ENCODE measurements at places on chromosomes 13 and 19.

GRCh38 chr13:34065928-34066327 lies 248.0 kb downstream of the RFC3 start:
- DNase-seq: no peak

DNA sequence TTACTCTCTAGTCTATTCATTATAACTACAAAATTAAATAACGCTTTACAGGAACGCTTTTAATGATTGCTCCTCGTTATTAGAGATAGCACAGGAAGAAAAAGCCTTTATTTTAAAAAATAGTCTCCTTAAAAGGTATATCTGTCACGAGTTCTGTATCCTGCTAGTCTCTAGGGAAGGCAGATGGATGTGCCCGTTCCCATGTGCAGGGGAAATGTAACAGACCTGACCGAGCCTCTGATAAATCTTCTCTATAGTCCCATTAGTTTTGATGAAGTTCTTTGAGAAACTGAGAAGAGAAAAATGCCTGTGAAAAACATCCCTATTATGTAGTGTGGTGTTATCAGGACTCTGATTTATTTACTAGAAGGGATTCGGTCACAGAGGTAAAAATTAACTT lies 226.4 kb downstream of the PCDH9 start:
- no peak for DNase-seq

DNA sequence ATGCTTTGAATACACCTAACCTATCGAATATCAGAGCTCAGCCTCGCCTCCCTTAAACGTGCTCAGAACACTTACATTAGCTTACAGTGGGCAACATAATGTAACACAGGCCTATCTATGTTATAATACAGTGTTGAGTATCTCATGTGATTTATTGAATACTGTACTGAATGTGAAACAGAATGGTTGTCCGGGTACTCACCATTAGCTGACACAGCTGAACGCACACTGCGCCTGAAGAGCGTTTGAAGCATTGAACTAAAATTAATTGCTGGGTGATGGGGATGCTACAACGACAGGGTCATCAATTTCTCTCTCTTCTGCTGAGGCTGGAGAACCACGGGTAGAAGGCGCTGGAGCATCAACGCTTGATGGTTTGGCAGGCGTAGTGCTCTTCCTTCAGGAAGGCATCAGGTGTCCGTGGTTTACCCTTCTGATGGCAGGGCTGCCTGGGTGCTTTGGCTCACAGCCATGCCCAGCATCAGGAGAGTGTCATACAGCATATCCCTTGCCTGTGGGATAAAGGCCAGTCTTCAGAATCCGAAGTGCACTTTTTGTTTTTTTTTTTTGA lies 46.9 kb upstream of the UBE2L5 start:
- DNase-seq: no peak

DNA sequence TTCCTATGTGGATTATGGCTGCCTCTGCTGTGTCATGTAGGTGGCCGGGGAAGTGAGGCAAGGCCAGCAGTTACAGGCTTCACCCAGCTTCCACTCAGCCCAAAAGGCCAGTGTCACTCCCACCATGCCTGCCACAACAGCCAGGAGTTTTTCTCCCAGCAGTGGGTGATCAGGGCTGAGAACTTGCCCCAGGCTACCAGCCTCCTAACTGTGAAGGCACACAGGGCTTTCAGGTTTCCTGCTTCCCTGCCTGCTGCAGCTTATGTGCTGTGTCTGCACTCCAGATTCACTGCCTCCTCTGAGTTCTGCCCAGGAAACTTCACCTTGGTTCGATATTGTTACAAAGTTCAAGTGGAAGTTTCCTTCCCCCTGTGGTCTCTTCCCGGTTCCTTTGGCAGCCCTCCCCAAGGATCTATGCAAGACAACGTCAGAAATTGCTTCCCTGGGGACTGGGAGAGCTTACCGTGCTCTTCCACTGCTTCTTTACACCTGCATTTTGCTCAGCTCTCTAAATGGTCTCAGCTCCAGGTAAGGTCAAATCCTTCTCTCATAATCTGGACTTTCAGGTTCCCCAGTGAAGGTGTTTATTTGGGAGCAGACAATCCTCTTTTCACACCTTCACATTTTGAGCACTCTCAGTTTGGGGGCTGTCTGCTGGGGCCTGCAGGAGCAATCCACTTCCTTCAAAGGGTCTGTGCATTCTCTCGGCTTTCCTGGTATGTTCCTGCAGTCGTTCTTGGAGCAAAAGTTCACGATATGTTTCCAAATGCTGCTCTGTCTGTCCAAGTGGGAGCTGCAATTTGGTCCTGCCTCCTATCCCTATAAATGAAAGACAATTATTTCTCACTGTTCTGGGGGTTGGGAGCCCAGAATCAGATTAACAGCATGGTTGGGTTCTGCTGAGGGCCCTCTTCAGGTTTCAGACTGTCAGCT lies 1730.1 kb upstream of the PRR20A start:
- no peak for DNase-seq

GRCh38 chr13:77331421-77331820 lies 4.5 kb upstream of the MYCBP2 start:
- DNase-seq: no peak

DNA sequence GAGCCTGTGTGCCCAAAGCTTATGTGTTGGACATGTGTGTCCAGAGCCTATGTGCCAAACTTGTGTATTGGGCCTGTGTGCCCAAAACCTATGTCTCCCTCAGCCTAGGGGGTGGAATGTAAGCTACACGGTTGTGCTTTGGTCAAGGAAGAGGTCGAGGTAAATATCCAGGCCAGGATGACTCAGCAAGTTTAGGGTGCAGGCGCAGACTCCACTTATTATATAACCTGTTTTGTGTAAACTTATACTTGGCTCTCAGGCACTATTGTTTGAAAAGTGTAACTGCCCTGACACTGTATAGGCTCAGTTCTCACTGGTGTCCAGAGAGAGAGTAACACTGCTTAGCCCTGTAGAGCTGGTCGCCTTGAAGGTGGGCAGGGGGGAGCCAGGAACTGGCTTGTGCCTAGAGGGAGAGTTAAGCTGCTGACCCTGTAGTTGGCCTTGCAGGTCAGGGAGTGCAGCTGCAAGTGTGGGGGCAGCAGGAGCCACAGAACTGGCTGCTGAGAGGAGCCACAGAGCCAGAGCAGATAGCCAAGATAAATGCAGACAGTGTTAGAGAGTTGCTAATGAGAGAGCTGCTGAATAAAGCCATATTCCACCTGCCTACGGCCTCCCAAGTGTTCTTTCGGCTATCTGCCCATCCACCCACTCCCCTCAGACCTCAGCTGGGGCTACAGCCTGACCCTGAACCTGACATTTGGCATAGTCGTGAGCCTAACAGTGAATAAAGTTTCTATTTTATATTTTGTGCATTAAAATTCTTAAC lies 517.2 kb upstream of the SLITRK1 start:
- DNase-seq: no peak
